ENCODE measurements at places on chromosomes 1 and 21. TPM values are rescaled to one million over a fixed set of nuclear protein-coding genes. Genes with fewer than 3 reads are reported as not detected.

DNA sequence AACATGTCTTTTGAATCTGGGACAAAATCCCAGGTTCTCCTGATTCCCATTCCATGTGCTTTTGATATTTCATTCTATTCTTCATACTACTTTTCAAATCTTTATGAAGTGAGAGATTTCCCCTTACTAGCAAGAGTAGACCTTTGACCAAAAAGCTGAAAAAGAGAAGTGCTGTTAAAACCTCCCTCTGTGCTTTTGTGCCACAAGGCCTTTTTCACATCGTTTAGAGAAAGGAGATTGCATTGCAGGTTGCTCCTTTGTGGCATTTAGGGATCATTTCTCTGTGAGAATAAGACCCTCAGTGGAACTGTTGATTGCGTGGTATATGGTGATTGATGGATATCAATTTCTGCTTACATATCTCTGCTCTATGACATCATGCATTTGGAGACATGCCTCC is 148.8 kb downstream of the TGFB2 start:
- DNase-seq = no peak

The AGMAT gene
- total RNA-seq = 2.2 TPM

DNA sequence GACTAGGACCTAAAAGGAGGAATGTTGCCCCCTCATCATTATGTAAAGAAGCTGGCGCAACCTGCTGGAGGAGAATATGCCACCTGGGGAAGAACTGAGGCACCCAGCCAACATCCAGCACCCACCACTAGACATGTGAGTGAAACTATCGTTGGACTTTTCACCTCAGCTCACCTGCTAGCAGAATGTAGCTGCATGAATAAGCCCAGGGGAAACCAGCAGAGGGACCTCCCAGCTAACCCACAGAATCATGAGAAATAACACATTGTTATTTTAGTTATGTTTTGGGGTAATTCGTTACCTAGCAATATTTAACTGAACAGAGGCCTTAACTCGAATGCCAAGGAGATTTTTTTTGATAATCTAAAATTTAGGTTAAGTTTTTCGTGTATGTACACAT is 542.5 kb upstream of the DAB1 start:
- DNase-seq = no peak

- no peak for DNase-seq
These were observed 47.9 kb downstream of the LGR6 start for GRCh38 chr1:202241376-202242079.

DNA sequence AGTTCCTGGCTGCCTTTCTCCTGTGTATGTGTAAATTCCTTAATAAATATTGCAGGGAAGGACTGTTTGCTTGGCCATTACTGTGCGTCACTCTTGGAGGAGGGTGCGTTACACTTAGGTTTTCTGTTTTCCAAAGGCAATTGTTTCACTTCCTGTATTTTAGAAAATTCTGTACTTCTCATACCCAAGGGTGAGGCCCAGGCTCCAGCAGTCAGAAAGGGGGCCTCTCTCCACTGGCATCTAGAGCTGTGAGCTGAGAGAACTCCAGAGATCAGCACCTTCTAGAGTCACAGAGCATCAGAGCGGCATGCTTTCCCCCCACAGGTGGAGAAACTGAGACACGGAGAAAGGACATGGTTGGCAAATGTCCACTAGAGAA is 27.0 kb upstream of the ZFP69B start:
- no peak for DNase-seq

DNA sequence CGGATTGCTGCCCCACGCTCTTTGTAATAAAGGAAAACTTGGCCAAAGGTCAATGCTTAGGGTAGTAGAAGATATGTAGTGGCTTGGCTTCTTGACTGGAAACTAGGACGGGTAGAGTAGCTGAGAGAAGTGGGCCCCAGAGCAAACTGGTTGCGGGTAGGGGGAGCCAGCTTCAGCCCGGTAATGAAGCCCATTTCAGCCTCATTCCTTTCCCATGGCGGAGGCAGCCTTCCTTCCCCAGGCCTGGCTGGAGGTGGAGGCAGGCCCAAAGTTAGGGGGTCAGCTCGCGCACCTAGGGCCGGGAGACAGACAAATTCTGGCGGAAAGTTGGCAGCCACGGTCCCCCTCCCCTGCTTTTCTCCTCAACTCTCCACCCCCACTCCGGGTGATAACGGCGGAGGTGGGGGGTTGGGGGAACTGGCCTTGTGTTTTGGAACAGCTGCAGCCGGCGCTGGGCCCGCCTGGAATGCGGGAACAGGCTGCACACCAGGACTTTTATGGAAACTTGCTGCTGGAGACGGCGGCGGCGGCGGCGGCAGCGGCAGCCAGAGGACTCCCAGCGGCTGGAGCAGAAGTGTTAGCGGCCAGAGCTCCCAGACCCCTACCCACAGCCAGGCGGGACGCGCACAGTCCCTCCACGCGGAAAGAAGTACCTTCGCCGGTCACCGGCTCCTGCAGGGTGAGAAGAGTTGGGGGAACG is at the start of gene NEXN:
NEXN (plus strand) TSS at position 544 of the 700 bp plus-strand sequence. CDS start 27,483 bp downstream, outside the sequence.
- DNase-seq = peak; percentile 95

DNA sequence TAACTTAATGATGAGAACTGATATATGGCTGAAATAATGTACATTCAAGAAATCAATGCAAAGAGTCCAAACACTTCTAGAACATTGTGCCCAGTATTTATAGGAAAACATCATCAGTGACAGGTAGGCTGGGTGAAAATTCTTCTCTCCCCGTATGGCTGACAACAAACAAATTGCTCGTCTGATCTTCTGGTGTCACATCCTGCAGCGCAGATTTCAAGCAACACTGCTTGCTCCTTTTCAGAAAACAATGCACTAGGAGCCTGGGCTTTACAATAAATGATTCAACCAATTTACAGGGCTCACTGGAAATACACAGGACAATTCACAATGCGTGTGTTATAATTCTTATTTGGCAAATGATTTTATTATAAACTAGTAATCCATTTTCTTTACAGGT is 185.3 kb downstream of the RERE start:
- DNase-seq = no peak

The CFHR3 gene
- 0.51 TPM for total RNA-seq

GRCh38 chr1:68049941-68050878 is at the start of gene DIRAS3:
DIRAS3 (minus strand) TSS chr1:68050627; CDS start chr1:68047297, 3,330 bp downstream.
- DNase-seq = peak; percentile 50

The CLCA1 gene
- not detected for total RNA-seq

Data from tongue (tissue), 3 donors.